Natural killer cell treated with Interleukin-12 subunit alpha and Interleukin-12 subunit beta and Interleukin-15 and Interleukin-18, amount 100 ng/mL, for 72 hours (primary cell): ENCODE measurements at places on chromosomes 3 and 15. TPM values are rescaled to one million over a fixed set of nuclear protein-coding genes. Genes with fewer than 3 reads are reported as not detected.
A peak's percentile ranks its signal among the peaks of the same experiment; 100 is the strongest.

GRCh38 chr3:195032955-195033354 is 238.0 kb downstream of the XXYLT1 start:
- H3K36me3 ChIP-seq, result no peaks in the 10 kb centered on the region
- DNase-seq, result no peak
- no peak overlapping the region for H3K27ac ChIP-seq

Gene CD86
- total RNA-seq, result 3.2 TPM

DNA sequence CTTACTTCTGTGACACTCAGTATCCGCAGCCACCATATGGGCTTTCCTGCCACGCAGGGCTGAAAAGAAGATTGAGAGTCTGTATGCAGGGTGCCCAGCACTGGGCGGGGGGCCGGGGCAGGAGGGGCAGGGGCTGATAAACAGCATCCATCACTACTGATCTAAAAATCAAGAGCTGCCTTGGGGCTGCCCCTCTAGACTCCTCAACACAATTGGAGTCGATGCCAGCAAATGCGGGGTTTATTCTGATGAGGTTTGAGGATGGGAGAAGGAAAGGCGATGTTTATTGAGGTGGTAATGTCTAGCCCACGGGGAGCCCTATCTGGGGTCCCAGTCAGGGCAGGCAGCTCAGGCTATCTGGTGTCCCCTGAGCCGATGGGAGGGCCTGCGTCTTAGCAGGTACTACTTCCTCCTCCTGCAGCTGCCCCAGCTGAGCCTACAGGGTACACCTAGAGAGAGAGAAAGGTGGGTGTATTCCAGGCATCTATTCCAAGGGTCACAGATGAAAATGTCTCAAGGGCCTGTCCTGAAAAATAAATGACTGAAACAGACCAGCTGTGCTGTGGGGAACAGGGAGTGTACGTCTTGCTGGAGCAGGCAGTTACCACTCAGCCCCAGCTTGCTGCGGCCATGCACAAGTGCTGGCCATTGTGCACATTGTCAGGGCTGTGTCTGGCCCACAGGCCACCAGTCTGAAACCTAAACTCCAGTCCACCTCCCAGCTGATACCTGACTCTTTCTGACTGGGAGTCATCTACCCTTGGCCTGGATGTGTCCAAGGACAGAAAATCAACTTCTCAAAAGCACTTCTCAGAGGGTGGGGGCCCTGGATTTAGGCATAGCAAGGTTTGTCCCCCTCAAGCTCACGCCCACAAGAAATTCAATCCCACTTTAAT is 19.5 kb downstream of the ISG20 start:
- no peaks in the 10 kb centered on the region for H3K27me3 ChIP-seq
- H3K27ac ChIP-seq, result no peak overlapping the region
- DNase-seq, result no peak
- no peaks in the 10 kb centered on the region for H3K36me3 ChIP-seq

- H3K27ac ChIP-seq, result no peak overlapping the region
- peaks cover 6% of the 10 kb centered on the region for H3K4me1 ChIP-seq
- DNase-seq, result no peak
- peaks cover 2% of the 10 kb centered on the region for H3K27me3 ChIP-seq
- no peaks in the 10 kb centered on the region for H3K36me3 ChIP-seq
Measured at GRCh38 chr3:69250014-69250413, 127.6 kb upstream of the LMOD3 start.

DNA sequence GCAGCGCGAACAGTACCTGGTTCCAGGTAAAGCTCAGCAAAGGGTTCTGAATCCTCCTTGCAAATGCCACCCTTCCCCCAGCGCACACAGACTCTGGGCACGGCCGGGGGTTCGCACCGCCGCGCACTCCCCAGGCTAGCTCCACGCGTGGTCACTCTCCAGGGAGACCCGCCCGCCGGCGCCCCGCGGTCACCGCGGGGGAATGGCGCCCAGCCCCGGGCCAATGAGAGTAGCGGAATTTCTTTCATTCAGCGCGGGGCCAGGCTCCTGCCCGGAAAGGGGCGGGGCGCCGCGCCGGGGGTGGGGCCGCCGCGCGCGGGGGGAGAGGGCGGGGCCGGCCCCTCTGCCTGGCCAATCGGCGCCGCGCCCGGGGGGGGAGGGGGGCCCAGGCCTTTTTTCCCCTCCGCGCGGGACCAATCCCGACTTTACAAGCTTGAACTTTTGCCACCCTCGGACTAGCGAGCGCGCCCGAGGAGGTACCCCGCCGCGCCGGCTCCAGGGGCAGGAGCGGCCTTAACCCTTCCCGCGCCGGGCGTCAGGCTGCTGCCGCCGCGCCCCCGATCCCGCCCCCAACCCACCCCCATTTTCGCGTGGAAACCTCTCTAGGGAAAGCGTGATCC is 1.1 kb upstream of the SMAD6 start:
- DNase-seq, result peak; percentile 94
- H3K36me3 ChIP-seq, result no peaks in the 10 kb centered on the region
- H3K27me3 ChIP-seq, result peaks cover 26% of the 10 kb centered on the region
- H3K4me1 ChIP-seq, result peaks cover 17% of the 10 kb centered on the region

Gene DGKG
- 6.2 TPM for total RNA-seq
